ENCODE measurements at places on chromosomes 1 and 21.

- DNase-seq, result peak; percentile 57
Measured at GRCh38 chr21:29372063-29372802, 73.5 kb downstream of the BACH1 start.

- DNase-seq, result no peak
Measured at GRCh38 chr1:61853583-61853982, 111.3 kb downstream of the PATJ start.

DNA sequence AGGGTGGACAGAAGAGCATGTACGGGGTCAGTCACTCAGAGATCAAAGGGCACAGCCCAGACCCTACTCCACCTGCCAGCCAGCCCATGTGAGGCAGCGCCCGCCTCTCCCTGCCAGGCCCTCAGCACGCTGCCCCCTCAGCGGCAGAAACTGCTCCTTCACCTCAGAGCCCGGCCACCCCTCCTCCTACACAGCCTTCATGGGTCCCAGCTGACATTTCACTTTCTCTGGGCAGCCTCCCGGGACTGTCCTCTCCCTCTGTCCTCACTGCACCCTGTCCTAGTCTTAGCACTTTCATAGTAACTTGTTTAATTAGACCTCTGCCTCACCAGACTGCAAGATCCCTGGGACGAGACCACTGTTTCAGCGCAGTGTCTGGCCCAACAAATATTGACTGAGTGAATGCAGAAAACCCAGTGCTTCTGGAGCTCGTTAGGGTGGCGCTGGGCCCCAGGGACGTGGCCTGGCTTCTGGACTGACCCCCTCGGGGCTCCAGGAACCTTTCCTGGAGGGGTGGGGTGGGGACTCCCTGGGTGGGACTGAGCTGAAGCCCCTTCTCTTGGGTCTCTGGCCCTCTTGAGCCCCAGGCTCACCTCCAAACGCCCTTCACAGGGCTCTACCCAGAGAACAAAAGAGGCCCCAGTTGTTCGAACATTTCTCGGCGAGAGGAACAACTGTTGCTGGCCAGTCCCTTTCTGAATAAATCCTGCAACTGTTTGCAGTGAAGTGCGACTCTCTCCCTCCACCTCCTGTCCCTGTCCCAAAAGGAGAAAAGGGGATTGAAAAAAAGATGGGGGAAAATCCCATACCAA, 114.9 kb downstream of the CASZ1 start:
- DNase-seq, result no peak

DNA sequence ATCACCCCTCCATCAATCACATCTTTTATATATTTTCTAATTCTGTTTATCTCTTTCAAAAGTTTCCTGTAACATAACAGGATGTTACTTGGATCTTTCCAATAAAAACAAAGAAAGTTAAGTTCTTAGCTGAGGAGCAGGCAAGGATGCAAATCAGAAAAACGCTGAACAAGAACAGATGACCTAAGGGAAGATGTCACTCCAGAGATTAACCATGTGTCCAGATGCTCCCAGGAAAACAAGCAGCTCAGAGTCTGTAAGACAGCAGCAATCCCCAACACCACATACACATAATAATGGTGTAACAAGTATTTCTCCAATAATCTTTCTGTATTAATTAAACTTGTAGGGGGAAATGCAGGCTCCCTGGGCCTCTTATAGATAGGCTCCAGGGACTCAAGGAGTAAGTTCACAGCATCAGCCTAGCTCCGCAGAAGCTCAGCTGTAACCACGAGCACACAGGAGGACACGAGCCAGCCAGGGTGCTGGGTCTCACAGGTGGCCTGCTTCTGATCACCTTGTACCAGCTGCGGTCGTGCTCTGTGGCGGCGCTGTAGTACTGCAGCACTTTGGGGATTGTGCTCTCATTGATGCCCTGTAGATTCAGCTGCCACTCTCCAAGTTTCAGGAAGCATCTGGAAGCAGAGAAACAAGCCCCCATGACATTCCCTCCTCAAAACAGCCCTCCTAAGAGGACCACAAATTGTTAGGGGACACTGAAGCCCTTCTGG, 33.1 kb upstream of the EXOSC10 start:
- DNase-seq, result no peak

DNA sequence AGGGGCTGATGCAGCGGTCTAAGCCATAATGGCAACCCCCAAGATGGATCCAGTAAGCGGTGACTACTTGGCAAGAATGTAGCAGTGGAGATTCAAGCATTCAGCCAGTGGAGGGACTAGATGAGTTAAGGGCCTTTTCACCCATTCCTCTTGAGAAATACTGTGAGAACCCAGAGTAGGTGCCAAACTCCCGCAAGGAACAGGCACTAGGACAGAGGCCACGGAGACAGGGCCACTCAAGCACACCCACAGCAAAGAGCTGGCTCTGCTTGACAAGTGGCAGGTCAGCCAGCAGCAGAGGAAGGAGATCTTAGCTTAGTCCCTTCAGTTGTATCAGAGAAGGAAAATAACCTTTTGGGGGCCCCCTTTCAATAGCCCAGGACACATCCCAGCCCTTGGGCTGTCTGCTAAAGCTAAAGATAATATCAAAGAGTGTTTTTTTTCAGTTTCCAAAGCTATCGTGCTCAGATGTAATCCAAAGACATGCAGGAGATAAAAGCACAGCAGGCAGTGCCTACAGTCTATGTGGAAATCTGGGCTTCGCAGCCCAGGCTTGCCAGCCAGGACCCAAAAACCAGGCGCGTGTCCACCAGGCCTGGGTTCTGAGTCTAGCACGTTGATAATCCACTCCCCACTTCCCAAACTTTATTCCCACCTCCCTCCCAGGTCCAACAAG, 62.0 kb upstream of the GOLT1A start:
- DNase-seq, result no peak

- DNase-seq, result no peak
Measured at GRCh38 chr1:200379432-200379757, 30.4 kb downstream of the ZNF281 start.

DNA sequence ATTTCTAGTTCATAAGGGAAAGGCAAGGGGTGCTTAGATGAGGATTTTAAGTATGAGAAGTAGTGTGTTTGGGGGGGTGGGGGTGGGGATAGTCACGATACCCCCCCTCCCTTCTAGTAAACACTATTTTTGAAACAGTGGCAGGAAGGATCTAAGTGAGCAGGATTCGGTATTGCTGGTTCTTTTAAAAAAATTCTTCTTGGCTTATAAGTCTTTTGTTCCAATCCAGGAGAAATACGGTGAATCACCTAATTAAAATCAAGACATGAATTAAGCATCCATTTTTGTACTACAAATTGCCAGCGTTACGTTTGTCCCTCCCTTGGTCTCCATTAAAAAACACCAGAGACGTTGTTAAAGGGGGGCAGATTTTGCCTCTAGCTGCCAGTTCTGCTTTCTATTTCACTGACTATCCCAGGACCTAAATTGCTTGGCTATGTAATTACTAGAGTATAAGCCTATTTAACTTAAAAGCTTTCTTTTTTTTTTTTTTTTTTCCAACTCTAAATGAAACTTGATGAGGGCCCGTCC, 911 bp downstream of the LMO4 start:
- DNase-seq, result no peak

DNA sequence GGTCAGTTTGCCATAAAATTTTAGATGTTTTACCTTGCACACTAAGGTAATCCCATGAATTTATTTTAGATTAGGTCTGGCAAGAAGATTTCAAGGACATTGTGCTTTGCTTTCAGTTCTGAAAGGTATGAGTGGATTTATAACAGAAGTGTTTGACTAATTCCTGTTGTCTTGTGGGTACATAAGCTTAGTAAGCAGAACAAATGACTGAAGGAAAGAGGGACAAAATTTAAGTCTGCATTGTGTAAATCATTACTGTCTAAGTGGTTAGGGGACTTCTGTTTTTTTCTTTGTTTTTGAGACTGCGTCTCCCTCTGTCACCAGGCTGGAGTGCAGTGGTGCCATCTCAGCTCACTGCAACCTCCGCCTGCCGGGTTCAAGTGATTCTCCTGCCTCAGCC, 60.1 kb downstream of the PKN2 start:
- DNase-seq, result no peak

DNA sequence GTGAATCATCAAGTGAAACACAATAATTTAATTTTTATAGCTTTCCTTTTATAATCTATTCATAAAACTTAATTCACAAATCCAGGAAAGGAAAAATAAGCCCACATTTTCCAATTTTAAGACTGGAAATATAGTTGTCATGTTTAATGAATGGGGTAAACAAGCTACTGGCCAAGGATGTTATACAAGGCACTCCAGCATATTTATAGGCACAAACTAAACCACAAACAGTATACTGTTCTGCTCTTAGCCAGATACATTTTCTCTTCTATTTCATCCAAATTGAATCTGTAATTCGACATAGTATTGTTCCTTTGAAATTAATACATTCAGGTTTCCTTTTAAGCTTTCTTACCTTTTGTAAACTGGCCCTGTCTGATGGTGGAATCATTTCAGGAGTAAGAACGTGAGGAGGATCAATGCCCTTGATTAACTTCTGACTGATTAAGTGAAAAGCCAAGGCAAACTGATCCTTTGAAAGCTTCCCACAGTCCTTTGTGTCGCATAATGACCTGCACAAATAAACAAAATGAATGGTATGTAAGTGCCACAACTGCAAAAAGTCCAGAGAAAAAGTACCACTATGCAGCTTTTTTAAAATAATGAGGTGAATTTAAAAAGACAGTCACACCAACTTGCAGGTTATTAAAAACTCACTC, 74.4 kb downstream of the EPS15 start:
- DNase-seq, result no peak

GRCh38 chr1:196152975-196153374, 455.3 kb downstream of the KCNT2 start:
- no peak for DNase-seq

- DNase-seq, result no peak
Measured at GRCh38 chr1:101509370-101509769, 272.6 kb downstream of the S1PR1 start.

DNA sequence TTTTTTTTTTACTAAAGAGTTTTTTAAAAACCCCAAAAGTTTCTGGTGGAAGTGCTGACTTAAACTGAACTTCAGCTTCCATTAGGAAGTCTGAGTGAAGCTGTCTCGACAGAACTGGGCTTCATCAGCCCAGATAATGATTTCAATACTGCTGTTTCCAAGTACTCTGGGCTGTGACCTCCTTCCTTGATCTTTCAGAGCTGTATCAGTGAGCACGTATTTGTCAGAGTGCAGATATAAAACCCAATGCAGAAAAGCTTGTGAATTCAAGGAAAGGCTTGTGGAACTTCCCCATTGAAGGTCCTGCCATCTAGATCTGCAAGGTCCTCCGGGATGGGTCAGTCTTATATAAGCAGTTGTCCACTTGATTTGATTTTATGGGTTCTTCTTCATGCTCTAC, 50.1 kb upstream of the RGS21 start:
- DNase-seq, result no peak

- DNase-seq, result no peak
Measured at GRCh38 chr1:116322752-116323405, 50.2 kb upstream of the ATP1A1 start.

GRCh38 chr1:51946300-51946699, 44.2 kb downstream of the RAB3B start:
- DNase-seq, result no peak

GRCh38 chr1:94951046-94951445, 24.1 kb upstream of the CNN3 start:
- no peak for DNase-seq

- no peak for DNase-seq
Measured at GRCh38 chr1:102241431-102242338, 245.0 kb upstream of the OLFM3 start.

GRCh38 chr1:244047621-244048255, 3.3 kb upstream of the ZBTB18 start:
- no peak for DNase-seq

GRCh38 chr1:20178634-20179370, 7.1 kb upstream of the UBXN10 start:
- no peak for DNase-seq

- DNase-seq, result peak; percentile 85
Measured at GRCh38 chr1:155206891-155207805, 549 bp downstream of the THBS3 start.

- peak; percentile 75 for DNase-seq
Measured at GRCh38 chr1:17274186-17275170, 25.6 kb downstream of the PADI3 start.

DNA sequence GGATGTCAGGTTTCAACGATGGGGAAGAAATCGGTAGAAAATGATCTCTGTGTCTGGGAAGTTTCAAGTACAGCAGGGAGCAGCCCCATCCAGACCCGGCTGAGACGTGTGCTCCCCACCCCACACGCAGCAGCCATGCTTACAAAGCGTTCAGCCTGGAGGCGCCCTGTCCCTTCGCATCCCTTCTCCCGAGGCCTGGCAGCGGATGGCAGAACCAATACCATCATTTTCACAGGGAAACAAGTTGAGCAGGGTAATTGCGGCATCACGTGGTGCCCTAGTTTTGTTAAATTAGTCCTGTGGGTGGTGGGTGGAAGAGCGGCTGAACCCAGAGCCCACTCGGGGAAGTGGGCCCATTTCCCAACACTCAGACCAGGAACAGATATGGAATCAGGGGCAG, 23.9 kb downstream of the KCNAB2 start:
- DNase-seq, result no peak

GRCh38 chr1:38560457-38560856, 299.1 kb downstream of the RRAGC start:
- DNase-seq, result no peak

DNA sequence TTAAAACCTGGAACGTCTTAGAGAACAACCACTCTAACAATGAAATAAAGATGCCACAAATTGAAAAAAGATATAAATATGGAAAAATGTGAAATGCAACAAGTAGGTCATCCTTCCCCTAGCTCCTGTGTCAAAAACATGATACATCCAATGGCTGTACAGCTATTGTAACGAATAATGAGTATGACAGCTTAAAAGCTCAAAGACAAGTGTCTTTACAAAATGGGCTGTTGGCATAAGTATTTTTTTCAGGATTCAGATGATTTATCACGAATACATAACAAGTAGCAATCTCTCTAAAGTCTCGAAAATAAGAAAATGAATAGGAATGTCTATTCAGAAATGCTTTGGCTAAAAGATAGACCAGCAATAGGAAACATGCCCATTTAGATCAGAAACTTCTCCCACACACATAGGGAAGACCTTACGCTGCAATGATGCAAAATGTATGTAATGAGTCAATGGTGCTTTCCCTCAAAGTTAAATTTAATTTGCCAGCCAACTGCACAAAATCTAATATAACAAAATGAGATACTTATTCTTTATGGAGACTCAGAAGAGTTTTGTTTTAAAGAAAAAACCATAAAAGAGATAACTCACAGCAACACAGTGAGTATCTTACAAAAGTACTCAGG, 8.3 kb downstream of the TGFBR3 start:
- DNase-seq, result no peak

DNA sequence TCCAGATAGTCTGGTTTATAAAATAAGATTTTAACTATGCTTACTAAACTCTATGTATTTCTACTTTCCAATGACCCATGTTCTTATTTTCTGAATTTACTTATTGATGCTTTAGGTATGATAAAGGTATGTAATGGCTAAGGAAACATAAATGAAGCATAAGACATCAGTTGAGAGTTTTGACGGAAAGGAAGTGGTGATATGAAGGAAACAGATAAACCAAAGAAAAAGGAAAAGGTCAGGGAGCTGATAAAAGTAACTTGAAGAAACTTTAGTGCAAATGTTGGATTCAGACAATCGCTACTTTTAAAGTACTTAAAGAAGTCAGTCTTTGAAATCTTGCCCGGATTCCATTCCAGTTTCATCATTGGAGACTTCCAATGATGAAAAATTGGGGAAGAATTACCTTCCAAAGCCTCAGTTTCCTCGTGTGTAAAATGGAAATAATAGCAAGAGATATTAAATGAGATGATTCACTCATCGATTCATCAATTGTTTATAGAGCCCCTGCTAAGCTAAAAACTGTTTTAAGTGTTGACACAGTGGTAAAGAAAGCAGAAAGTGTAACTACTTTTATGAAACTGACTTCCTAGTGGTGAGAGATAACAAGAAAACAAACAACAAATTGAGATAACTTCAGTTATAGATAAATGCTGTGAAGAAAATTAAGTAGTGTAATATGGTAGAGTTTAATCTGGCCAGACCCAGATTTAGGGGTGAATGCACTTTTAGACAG, 10.6 kb downstream of the PTPRC start:
- DNase-seq, result no peak

Measured in neural crest cell (in vitro differentiated cells).